ENCODE measurements at places on chromosomes 16 and 17. TPM values are rescaled to one million over a fixed set of nuclear protein-coding genes. Genes with fewer than 3 reads are reported as not detected.

HAS3 gene
- 1.1 TPM for total RNA-seq

KRTAP2-1 gene
- total RNA-seq: not detected

IRF8 gene
- total RNA-seq: 2.0 TPM

ZG16B gene
- not detected for total RNA-seq

ITGB4 gene
- 14.8 TPM for total RNA-seq

P2RX1 gene
- total RNA-seq: 0.60 TPM

GRCh38 chr17:3004925-3005324, 58.5 kb downstream of the OR1D5 start:
- no peak overlapping the region for H3K4me3 ChIP-seq
- peaks cover 8% of the 10 kb centered on the region for H3K36me3 ChIP-seq
- peak overlapping the region; percentile 67 for H3K27ac ChIP-seq
- no peak for DNase-seq
- H3K27me3 ChIP-seq: no peaks in the 10 kb centered on the region

- peaks cover 44% of the 10 kb centered on the region for H3K4me1 ChIP-seq
- no peak overlapping the region for H3K4me3 ChIP-seq
- H3K27ac ChIP-seq: peak overlapping the region; percentile 78
Observed at GRCh38 chr16:89330177-89330856, 112.8 kb downstream of the ZNF778 start.

GRCh38 chr17:59367657-59368045, 36.2 kb downstream of the YPEL2 start:
- DNase-seq: no peak
- peak overlapping the region; percentile 97 for H3K27ac ChIP-seq
- no peaks in the 10 kb centered on the region for H3K27me3 ChIP-seq
- H3K36me3 ChIP-seq: peaks cover 11% of the 10 kb centered on the region

DNA sequence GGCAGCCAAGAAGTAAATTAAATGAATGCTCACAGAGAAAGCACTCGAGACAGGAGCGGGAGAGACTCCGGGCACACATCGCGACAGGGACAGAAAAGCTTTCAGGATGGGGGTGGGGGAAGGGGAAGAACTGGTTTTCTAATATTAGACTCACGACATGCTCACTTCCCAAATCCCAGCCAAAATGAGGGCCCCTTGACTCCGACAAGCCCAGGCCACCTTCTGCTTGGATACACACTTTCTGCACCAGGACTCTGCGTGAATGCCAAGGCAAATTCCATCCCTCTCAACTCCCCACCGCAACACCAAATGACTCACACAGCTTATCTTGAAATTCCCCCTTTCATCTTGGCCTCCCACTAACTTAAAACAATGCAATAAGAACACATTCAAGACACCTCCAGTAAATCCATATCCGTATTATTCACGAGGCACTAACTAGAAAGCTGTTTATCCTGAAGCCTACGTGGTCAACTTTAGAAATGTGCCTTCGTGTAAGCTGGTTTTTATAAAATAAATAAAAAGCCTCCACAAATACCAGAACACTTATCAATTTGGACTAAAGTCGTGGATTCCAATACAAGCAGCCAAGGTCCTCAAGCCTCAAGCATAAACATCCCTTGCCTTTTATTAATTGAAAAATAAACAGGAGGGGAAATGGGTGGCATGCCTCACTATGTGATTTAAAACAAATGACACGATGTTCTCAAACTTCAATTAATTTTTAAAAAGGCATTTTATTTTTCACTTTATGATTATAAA, 46.1 kb downstream of the NXN start:
- no peak for DNase-seq
- peaks cover 30% of the 10 kb centered on the region for H3K4me1 ChIP-seq
- H3K36me3 ChIP-seq: peaks cover 3% of the 10 kb centered on the region
- H3K4me3 ChIP-seq: no peak overlapping the region

- H3K4me1 ChIP-seq: peaks cover 7% of the 10 kb centered on the region
- no peak overlapping the region for H3K27ac ChIP-seq
- DNase-seq: no peak
- no peak overlapping the region for H3K4me3 ChIP-seq
Observed at GRCh38 chr17:14452856-14453255, 152.0 kb downstream of the HS3ST3B1 start.

DNA sequence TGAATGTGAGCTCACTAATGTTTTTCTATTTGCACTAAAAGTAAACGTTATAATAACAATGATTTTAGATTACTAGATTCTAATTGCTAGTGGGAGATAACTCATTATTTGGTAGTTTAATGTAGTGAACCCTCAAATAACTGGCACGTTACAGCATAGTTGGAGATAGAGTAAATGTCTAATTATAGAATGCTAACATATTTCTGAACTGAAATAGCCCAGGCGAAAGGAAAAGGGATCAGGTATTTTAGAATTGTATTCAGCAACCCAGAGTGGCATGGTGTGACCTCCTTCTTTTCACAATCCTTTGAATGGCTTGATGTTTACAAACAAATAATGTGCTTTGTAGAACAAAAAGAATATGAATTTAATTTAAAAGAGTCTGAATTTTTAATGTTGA, 1221.2 kb downstream of the CDH8 start:
- H3K27me3 ChIP-seq: no peaks in the 10 kb centered on the region
- no peaks in the 10 kb centered on the region for H3K36me3 ChIP-seq
- no peak for DNase-seq
- H3K4me1 ChIP-seq: no peaks in the 10 kb centered on the region
- H3K4me3 ChIP-seq: no peak overlapping the region

DNA sequence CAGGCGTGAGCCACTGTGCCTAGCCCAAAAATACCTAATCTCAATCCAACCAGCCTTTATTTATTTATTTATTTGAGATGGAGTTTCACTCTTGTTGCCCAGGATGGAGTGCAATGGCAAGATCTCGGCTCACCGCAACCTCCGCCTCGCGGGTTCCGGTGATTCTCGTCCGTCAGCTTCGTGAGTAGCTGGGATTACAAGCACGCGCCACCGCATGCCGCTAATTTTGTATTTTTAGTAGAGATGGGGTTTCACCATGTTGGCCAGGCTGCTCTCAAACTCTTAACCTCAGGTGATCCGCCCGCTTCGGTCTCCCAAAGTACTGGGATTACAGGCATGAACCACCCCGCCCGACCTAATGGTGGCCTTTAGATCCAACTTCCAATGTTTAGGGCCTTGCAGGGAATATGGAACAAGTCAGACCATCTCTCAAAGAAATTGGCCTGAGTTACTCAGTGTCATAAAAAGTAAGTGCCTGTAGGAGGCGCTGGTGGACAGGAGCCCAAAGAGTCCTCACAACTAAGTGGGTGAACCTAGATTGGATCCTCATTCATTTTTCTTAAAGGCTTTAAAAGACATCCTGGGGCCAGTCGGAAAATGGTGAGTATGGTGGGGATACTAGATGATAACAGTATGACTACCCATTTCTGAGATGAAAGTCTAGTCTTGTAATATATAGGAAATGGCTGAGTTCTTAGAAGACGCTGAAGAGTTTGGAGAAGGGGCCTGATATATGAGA, 4.6 kb downstream of the ZSCAN10 start:
- peaks cover 25% of the 10 kb centered on the region for H3K27me3 ChIP-seq
- no peak for DNase-seq
- H3K36me3 ChIP-seq: no peaks in the 10 kb centered on the region
- no peak overlapping the region for H3K27ac ChIP-seq
- no peaks in the 10 kb centered on the region for H3K4me1 ChIP-seq

GRCh38 chr16:73206151-73206707, 158.3 kb upstream of the ZFHX3 start:
- peaks cover 16% of the 10 kb centered on the region for H3K4me1 ChIP-seq
- H3K4me3 ChIP-seq: no peak overlapping the region
- no peak overlapping the region for H3K27ac ChIP-seq
- no peaks in the 10 kb centered on the region for H3K27me3 ChIP-seq

GRCh38 chr16:50437769-50438437, 69.1 kb upstream of the BRD7 start:
- no peak overlapping the region for H3K27ac ChIP-seq
- peaks cover 5% of the 10 kb centered on the region for H3K36me3 ChIP-seq
- H3K27me3 ChIP-seq: peaks cover 8% of the 10 kb centered on the region
- DNase-seq: peak; percentile 3
- no peaks in the 10 kb centered on the region for H3K4me1 ChIP-seq

DNA sequence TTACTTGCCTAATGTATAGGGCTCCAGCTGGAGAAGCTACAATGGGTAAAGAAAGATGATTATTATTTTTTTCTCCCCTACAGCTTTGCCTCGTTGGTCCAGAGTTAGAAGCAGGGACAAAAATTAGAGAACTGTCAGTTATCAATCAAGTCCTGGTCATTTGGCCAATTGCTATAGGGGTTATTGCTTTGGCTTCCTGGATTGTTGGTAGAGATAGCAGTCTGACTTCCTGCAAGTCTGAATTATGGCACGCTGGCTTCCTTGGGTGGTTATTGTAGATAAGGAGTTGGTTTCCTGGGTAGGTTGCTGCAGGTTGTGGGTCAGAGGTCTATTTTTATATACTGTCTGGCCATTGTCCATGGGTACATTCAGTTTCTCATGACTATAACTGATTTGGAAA, 84.7 kb upstream of the ELAC2 start:
- H3K4me1 ChIP-seq: no peaks in the 10 kb centered on the region
- no peaks in the 10 kb centered on the region for H3K36me3 ChIP-seq
- no peaks in the 10 kb centered on the region for H3K27me3 ChIP-seq
- H3K4me3 ChIP-seq: no peak overlapping the region
- no peak for DNase-seq

DNA sequence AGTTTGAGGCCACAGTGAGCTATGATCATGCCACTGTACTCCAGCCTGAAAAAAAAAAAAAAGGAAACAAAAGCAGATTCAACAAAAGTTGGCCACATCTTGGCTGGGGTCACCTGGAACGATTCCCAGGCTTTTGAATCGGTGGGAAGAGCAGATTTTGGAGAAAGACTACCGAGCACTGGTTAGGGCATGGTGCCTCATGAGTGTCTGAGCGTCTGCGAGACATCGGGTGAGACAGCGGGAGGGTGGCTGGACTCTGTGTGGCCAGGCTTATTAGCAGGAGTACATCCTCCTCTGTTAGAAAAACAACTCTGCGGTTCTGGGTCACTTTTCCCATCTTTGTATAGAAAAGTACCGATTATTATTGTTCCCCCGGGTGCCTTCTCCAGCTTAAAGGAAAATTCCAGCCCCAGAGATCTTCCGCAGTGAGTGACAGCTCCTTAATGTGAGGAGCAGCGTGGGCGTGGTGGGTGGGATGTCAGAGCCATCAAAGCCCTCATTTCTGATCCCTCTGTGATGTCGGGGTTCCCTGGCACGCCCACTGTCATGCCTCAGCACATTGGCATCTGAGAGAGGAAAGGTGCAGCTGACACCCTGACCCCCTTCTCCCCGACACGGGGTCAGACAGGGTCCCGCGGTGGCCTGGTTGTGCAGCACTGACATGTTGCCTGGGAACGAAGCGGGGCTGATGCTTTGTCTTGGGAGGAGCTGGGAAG, 6.9 kb downstream of the RGS9 start:
- peaks cover 5% of the 10 kb centered on the region for H3K4me1 ChIP-seq
- peaks cover 20% of the 10 kb centered on the region for H3K27me3 ChIP-seq
- no peak overlapping the region for H3K27ac ChIP-seq
- DNase-seq: no peak
- no peak overlapping the region for H3K4me3 ChIP-seq

DNA sequence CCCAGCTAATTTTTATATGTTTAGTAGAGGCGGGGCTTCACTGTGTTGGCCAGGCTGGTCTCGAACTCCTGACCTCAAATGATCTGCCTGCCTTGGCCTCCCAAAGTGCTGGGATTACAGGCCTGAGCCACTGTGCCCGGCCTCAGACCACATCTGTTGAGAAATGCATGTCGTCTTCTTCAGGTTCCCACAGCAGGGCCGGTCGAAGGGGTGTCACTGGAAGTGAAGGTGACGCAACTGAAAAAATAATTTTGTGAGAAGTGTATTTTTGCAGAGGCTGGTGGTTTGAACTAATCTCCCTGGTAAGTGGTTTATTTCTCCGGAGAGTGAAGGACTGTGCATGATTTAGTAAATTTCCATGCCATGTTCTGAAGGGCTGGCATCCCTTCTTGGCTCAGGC, 33.4 kb upstream of the IL34 start:
- DNase-seq: no peak
- no peak overlapping the region for H3K27ac ChIP-seq
- no peak overlapping the region for H3K4me3 ChIP-seq
- H3K36me3 ChIP-seq: no peaks in the 10 kb centered on the region

DNA sequence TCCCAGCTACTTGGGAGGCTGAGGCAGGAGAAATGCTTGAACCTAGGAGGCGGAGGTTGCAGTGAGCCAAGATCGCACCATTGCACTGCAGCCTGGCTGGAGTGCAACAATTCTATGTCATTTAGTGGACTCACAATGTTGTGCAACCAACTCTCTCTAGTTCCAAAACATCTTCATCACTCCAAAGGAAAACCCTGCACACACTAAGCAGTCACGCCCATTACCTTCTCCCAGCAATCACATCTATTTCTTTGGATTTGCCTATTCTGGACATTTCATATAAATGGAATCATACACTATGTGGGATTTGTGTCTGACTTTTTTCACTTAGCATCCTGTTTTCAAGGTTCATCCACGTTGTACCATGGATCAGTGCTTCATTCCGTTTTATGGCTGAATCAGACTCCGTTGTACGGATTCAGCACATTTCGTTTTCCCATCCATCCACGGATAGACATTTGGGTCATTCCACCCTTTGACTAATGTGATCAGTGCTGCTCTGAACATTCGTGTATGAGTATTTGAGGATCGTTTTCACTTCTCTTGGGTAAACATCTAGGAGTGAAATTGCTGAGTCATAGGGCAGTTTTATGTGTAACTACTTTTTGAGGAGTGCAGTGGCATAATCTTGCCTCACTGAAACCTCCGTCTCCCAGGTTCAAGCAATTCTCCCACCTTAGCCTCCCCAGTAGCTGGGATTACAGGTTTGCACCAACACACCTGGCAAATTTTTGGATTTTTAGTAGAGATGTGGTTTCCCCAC, 45.4 kb upstream of the EMP2 start:
- no peak overlapping the region for H3K27ac ChIP-seq
- peaks cover 15% of the 10 kb centered on the region for H3K4me1 ChIP-seq
- no peak for DNase-seq
- H3K4me3 ChIP-seq: no peak overlapping the region
- no peaks in the 10 kb centered on the region for H3K36me3 ChIP-seq

DNA sequence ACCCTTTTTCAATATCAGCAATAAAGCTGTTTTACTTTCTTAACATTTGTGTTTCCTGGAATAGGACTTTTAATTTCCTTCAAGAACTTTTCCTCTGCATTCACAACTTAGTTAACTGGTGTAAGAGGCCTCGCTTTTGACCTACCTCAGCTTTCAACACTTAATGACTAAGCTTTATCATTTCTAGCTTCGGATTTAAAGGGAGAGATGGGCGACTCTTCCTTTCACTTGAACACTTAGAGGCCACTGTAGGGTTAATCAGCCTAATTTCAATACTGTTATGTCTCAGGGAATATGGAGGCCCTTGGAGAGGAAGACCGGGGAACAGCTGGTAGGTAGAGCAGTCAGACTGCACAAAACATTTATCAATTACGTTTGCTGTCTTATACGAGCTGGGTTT, 4.7 kb downstream of the SYNRG start:
- H3K4me3 ChIP-seq: no peak overlapping the region
- peaks cover 20% of the 10 kb centered on the region for H3K36me3 ChIP-seq
- H3K27me3 ChIP-seq: no peaks in the 10 kb centered on the region
- no peak overlapping the region for H3K27ac ChIP-seq

- no peak overlapping the region for H3K4me3 ChIP-seq
- H3K36me3 ChIP-seq: no peaks in the 10 kb centered on the region
- DNase-seq: no peak
- H3K4me1 ChIP-seq: no peaks in the 10 kb centered on the region
- no peak overlapping the region for H3K27ac ChIP-seq
Observed at GRCh38 chr17:49939318-49939717, 29.7 kb upstream of the DLX4 start.

GRCh38 chr16:3458852-3459361, 15.4 kb downstream of the NAA60 start:
- peaks cover 32% of the 10 kb centered on the region for H3K4me1 ChIP-seq
- no peaks in the 10 kb centered on the region for H3K27me3 ChIP-seq
- peak overlapping the region; percentile 84 for H3K4me3 ChIP-seq

Data from progenitor cell of endocrine pancreas (in vitro differentiated cells).